ENCODE measurements at places on chromosomes 3 and 15.

DNA sequence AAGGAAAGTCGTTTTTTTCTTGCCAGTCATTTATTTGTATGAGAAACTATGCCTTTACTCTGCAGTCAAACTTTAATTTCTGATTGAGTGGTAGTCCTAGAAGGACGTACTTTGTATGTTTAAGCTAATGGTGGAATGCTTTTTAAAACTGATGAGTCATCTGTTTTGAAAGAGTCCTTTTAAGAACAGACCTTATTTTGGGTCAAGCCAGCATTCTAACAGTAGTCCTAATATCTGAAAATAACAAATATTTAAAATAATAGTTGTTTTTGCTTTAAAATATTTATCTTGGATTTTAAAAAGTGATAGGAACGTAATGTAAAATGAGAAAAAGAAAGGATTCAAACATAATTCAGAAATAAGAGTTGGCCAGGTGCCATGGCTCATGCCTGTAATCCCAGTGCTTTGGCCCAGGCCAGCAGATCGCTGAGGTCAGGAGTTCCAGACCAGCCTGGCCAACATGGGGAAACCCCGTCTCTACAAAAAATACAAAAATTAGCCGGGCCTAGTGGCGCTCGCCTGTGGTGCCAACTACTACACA is 1.3 kb upstream of the LRRC58 start:
- DNase-seq, result peak; percentile 62

GRCh38 chr3:129605922-129606635 is 397 bp downstream of the PLXND1 start:
- DNase-seq, result no peak

DNA sequence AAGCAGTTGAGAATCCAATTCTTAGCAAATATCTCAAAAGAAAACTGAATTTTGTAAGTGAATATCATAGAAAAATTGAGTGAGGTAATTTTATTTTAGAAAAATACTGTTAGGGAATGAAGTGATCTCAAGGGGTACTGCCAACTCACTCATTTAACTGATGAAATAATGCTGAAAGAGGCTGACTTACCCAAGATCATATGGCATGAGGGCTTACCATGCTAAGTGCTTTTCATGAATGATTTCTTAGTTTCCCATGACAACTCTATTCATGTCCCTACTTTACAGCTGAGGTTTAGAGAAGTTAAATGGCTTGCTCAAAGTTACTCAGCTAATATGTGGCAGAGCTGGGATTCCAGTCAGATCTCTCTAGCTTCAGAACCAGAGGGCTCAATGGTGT is 30.6 kb downstream of the CCDC14 start:
- no peak for DNase-seq

DNA sequence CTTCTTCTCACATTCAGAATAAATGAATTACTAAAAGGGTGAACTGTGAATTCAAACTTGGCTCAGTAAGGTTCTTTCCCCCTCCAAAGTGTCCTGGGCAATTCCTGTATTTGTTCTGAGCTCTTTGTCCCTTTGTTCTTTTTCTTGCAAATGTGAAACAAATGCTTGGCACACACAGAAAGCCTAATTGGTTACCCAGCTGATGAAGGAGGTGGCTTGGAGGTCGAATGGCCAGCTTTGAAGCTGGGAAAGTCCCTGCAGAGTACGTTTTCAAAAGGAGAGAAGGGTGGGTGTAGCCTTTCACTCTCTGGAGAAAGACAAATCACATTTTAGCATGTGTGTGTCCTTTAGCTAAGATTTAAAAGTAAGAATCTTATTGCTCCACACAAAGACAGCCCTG is 154.4 kb downstream of the PEX5L start:
- DNase-seq, result no peak

DNA sequence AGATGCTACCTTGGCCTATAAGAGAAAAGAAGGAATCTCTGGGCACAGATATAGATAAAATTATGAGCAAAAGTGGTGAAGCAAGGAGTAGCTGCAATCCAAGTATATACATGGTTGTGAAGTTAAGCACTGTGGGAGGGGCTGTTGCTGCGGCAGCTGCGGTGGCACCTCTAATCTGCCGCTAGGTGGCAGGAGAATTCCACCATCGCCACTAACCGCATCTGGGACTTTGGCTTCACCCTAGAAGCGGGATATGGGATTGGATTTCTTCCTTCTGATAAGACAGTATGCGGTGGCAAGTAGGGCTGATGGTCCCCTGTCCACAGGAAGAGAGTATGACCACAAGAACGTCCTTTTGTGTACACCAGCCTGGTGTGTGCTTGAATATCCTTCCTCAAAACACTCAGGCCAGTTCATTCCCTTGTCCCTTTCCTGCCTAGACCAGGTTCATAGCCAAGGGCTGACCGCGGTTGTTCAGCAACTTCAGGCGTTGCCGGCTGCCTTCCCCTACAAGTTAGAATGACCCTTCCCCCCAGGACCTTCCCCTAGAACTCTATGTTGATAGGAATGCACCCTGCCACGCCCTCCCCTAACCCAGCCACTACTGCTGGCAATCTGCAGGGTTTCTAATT is 5.1 kb downstream of the MAGEL2 start:
- DNase-seq, result peak; percentile 80

DNA sequence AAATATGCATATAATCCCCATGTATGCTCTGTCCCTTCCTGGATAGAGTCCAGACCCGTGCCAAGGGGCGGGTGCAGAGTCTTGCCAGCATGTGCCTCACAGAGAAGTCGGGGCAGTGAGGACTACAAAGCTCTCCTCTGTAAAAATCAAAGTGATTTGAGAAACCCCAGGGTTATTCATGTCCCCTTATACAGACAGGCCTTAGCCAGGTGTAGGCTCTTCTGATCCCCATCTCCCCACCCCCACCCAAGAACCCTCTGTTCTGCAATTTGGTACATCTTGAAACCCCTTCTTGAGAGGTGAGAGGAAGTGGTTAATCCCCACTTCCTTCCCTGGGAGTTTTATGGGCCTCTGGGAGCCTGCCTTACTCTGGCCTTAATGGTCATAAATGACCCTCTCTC is 24.7 kb downstream of the TRIM71 start:
- DNase-seq, result no peak

GRCh38 chr15:72161361-72162132 is 36.0 kb downstream of the GRAMD2A start:
- no peak for DNase-seq

GRCh38 chr15:69668039-69668705 is 215.6 kb downstream of the RPLP1 start:
- no peak for DNase-seq

- DNase-seq, result peak; percentile 2
Measured at GRCh38 chr3:151404316-151404715, 19.8 kb upstream of the P2RY12 start.

GRCh38 chr3:168157099-168157700 is 61.5 kb upstream of the GOLIM4 start:
- peak; percentile 91 for DNase-seq

GRCh38 chr3:133384331-133385027 is 15.4 kb upstream of the BFSP2 start:
- peak; percentile 56 for DNase-seq

DNA sequence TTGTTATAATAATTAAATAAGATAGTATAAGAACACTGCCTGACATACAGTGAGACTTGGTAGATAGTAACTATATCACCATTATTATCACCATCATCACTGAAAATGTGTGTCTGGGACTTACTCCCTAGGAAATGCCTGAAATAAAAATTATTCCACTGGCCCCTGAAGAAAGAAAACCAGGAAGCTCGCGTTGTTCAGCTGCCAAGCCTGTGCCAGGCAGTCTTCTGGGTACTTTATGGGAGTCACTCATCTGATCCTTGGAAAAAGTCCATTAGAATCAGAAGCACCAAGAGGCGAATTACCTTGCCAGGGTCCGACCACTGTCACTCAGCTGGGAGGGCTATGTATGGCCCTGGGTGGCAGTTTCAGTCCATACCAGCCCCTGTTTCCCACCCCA is 220.3 kb upstream of the TPM1 start:
- no peak for DNase-seq

- no peak for DNase-seq
Measured at GRCh38 chr3:100813828-100814227, 104.5 kb downstream of the TFG start.

DNA sequence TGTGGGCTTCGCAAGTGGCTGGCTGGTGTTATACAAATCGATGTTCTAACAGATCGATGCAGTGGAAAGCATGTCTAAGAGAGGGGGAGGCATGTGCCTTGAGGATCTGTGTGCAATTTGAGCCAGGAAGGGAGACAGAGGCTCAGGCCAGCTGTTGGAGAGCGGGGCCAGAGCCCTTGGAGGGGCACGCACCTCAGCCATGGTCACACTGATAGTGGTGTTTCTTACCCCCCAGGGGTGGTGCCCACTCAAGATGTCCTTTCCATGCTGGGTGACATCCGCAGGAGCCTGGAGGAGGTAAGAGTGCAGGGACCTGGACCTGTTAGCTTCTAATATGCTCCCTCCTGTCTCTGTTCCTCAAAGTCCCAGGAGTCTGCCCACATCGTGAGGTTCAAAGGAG is 3.8 kb upstream of the ABTB1 start:
- DNase-seq, result no peak

DNA sequence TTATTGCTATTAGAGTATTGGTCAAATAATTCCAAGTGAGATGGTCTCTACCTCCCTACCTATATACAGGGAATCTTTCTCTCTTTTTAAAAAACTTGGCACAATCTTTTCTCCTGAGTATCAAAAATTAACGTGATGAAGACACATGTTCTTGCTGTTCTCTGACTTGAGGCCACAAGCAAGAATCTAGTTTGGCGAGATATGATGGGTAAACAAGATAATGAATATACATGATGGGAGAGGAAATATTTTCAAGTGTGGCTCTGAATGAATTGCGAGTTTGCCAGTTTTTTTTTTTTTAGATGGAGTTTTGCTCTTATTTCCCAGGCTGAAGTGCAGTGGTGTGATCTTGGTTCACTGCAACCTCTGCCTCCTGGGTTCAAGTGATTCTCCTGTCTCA is 11.6 kb downstream of the NR1D2 start:
- DNase-seq, result no peak

DNA sequence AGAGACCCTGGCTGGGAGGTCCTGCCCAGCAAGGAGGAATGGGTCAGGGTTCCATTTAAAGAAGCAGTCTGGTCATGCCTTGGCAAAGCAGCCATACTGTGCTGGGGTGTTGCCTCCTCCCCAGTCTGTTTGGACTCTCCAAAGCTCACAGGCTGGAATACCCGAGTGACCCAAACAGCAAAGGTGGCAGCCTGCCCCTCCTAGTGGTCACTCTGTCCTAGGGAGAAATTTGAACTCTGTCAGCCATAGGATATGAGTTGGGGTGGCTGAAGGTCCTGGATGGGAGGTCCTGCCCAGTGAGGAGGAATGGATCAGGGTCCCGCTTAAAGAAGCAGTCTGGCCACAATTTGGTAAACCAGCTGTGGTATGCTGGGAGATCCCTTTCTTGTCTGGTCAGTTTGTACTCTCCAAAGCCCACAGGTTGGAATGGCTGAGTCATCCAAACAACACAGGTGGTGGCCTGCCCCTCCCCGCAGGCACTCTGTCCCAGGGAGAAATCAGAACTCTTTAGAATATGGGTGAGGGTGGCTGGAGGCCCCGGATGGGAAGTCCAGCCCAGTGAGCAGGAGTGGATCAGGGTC is 45.0 kb downstream of the CCR1 start:
- no peak for DNase-seq

DNA sequence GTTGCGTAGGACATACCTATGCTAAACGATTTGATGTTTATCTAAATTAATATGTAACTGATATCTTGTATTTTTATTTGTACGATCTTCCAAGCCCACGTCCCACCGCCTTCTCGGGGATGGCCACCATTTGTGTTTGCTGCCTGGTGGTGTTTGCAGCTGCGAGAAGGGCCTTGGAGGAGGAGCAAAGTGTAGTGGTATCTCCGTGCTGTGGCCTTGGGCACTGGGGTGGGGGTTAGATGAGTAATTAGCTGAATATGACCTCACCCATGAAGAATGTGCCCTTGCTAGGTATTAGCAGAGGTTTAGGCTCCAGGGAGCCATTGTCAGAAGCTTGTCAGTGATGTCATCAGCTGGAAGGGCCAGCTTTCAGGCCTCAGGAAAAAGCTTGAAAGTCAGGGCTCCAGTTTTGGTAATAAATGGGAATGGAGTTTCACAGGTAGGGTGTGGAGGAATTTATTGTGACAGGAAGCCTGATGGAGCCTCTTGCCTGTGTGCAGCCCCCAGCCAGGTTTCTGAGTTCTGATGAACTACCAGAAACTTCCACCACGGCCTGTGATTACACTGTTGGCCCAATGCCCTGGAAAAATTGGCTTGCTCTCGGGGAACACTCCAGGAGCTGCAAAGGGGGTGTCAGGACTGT is 41.0 kb downstream of the FLNB start:
- DNase-seq, result no peak

GRCh38 chr15:65723876-65724275 is 68.2 kb downstream of the DENND4A start:
- DNase-seq, result peak; percentile 43

DNA sequence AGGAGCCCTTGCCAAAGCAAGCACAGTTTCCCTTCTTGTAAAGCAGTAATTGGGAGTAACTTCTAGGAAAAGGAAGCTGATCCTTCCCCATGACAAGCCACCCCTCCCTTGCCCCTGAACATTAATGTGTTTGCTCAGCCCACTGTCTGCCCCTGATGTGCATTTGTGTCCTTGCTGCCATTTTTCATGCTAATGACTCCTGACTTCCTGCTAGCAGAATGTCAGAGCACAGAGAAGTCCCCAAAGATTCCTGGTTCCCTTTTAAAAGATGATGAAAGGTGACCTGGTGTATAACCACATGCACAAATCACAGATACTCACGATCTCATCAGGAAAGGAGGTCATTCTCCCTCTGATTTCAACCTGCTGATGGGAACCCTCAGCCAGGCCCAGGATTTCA is 44.2 kb upstream of the WNT5A start:
- DNase-seq, result no peak

- DNase-seq, result no peak
Measured at GRCh38 chr3:45753095-45753494, 43.2 kb downstream of the SLC6A20 start.

DNA sequence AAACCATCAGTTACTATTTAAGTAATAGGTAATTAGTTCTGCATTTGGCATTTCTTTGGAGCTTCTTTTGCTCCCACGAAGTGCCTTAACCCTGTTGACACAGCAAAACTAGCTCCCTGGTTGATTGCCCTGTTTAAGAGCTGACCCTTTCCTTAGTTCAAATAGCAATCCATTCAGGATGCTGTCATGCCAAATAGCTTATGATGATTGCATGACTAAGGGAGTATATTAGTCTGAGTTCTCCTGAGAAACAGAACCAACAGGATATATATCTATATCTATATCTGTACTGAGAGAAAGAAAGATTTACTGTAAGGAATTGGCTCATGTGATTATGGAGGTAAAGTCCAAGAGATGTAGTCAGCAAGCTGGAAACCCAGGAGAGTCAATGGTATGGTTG is 50.3 kb upstream of the SPRED1 start:
- DNase-seq, result no peak

GRCh38 chr3:13633176-13633575 is 84.3 kb downstream of the FBLN2 start:
- no peak for DNase-seq

DNA sequence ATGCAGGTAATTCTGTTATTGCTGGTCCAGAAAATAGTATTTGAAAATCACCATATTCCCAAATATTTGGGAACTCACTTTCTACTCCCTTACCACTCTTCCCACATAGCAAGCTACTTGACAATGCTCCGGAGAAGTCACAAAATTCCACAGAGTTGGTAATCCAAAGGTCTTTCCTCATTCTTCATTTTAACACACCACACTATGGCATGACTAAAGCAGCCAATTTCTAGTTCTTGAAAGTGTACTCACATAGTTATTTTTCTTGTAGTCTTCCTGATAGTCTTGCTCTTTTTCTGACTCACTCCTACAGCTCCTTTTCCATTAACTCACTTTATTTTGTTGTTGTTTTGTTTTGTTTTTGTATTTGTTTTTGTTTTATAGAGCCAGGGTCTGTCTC is 67.2 kb downstream of the MYO9A start:
- DNase-seq, result no peak

GRCh38 chr3:81953111-81953510 is 191.7 kb upstream of the GBE1 start:
- DNase-seq, result no peak

All from OCI-M1 (cell line).